Activated CD8-positive, alpha-beta memory T cell treated with anti-CD3 and anti-CD28 coated beads, Interleukin-2, amount 50 U/mL, for 4 hours (primary cell): ENCODE measurements at places on chromosomes 16 and 17.
A peak's percentile ranks its signal among the peaks of the same experiment; 100 is the strongest.

DNA sequence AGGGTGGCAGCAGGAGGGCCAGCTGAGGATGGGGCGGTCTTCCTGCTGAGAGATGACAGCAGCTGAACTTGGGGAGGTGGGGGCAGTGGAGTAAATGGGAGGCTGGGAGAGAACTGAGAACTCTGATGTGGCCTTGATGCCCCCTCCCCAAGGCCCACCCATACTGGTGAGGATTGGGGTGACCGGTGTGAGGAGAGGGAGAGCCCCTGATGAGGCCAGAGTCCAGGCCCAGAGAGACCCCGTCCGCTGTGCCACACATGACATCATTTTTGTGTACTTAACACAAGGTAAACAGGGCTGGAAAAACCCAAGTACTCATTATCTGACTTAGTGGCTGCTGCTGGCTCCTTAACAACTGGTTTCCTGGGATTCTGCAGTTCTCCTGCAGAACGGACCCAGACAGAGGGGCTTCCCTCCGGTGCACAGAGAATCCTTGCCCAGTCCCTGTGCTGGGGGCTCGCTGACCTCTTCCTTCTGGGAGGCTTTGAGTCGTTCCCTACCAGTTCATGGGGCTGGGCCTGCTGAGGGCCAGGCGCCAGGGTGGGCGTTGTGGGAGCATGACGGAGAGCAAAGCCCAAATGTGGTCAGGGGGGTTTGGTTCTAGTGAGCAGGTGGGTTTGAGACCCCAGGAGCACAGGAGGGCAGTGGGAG, 207.6 kb downstream of the RAB11FIP4 start:
- DNase-seq: no peak

GRCh38 chr17:69567130-69567529, 152.6 kb downstream of the MAP2K6 start:
- DNase-seq: no peak

DNA sequence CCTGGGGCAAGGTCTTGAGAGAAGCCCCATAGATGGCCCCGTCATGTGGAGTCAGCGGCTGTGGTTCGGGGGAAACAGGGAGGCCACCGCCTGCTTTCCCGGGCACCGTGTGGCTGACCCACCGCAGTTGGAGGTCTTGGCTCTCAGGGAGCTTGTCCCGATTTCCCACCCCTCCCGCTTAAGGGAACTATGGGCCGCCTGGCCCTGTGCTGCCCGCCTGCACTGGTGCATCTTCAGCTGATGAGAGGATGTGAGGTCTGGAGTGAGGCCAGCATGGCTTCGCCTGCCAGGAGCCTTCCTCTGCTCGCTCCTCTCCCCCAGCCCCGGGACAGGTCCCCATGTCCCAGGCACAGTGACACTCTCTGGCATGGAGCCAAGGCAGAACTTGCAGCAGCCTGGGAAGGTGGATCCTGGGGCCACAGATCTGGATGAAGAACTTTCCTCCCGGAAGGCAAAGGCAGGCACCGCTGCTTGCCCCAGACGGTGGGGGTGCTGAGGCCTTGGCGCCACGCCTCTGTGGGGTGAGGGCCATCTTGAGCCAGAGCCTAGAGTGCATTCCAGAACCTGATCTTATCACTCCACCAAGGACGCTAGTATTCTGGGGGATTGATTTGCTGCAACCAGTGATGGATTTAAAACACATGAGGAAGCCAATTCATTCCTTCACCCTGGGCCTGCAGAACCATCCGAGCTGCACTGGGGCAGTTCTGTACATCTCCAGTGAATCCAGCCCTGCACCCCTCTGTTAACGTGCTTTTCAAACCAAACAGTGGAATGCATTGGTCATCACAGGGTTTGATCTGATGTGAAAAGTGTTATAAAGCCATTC, 178.6 kb upstream of the TNRC6C start:
- DNase-seq: no peak

- DNase-seq: peak; percentile 74
Measured at GRCh38 chr16:81616321-81617020, 162.6 kb upstream of the PLCG2 start.

DNA sequence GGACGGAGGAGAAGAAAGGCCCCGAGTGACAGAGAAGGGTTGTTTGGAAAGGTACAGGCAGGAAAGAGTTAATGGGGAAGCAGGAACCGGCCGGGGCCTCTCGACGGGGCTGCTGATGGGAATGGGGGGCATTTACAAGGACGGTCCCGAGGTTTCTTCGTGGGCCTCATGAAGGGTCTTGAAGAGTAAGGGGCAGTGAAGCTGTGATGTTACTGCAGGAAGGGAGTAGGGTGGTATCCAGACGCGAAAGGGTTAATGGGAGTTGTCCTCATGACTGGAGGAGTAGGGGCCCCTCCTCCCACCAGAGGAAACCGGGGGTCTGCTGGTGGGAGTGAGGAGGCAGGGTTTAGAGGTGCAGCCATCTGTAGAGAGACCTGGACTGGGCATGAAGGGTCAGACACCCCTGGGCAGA, 481 bp downstream of the PDK2 start:
- DNase-seq: no peak

- no peak for DNase-seq
Measured at GRCh38 chr17:58184308-58184985, 8.1 kb upstream of the EPX start.

DNA sequence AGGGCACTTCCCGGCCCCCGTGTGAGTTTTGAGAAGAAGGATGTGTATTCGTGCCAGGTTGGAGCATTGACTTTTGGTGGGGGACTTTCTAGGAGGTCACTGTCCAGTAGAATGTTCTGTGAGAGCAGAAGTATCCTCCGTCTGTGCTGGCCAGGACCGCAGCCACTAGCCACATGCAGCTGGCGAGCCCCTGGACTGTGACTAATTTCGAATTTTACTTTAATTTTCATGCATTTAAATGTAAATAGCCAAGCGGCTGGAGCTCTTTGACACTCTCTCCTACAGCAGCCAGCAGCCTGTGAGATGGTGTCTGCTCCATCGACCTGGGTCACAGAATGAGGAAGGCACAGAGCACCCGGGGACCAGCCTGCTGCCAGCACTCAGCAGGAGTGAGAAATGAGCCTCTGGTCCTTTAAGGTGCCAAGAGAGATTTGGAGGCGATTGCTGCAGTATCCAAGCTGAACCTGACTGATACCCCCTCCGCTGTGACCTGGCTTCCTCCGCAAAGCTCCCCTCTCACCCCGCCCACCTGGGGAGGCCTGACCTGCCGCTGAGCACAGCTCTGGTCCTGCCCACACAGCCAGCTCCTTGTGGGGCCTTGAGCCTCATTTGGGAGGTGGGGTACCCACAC, 7.8 kb downstream of the ATP2A3 start:
- DNase-seq: no peak

GRCh38 chr17:20924306-20924705, 118.5 kb downstream of the USP22 start:
- DNase-seq: no peak
